ENCODE measurements at places on chromosomes 5 and 9. TPM values are rescaled to one million over a fixed set of nuclear protein-coding genes. Genes with fewer than 3 reads are reported as not detected.

The ADCY2 gene
- total RNA-seq = 31.3 TPM

The STK32A gene
- total RNA-seq = 0.99 TPM

The STPG3 gene
- not detected for total RNA-seq

The TNC gene
- 0.63 TPM for total RNA-seq

DNA sequence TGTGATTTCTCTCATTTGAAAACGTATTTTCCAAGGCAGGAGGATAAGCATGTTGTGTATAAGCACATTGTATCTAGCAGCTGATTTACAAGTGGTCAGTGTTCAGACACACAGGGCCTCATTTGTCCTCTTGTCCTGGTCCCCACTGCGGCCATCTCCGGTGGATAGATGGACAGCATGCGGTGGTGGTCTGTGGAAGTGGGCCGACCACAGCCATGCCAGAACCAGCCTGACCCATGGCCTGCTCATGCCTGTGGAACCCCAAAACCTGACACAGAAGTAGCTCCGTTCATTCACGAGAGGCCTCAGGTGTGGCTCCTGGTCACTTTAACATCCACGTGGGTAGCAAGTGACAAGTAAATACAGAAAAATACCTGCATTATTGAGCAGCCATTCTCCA is 14.6 kb downstream of the IRX2 start:
- DNase-seq = peak; percentile 11

- no peak for DNase-seq
Measured at GRCh38 chr9:76321195-76321828, 72.9 kb downstream of the RFK start.

GRCh38 chr5:53233645-53234405 is 124.3 kb upstream of the MOCS2 start:
- DNase-seq = no peak

DNA sequence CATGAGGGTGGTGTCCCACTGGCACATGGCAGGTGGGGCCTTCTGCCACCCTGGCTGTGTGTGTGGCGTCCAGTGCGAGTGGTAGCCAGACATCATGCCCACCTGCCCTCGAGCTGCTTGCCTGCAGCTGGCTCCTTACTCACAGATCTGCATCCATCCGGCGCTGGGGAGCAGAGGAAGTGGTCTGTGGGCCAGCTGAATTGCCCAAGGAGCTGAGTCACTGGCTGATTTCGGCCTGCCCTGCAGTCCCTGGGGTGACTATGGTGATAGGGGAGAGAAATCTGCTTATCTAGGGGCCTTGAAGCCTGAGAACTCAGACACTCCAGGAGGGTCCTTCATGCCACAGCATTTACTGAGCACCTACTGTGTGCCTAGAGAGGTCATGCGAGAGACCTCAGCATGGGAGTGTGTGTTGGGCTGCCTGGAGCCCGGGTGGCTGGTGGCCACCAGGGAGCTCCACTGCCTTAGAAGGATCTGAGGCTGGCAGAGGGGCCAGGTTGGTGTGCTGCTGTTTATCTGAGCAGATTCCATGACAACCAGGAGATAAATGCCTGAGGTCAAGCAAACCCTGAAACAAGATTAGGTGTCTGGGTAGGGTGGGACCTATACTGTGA is 57.1 kb downstream of the SLC22A5 start:
- DNase-seq = peak; percentile 78

- no peak for DNase-seq
Measured at GRCh38 chr5:79798893-79799590, 109.4 kb downstream of the CMYA5 start.

DNA sequence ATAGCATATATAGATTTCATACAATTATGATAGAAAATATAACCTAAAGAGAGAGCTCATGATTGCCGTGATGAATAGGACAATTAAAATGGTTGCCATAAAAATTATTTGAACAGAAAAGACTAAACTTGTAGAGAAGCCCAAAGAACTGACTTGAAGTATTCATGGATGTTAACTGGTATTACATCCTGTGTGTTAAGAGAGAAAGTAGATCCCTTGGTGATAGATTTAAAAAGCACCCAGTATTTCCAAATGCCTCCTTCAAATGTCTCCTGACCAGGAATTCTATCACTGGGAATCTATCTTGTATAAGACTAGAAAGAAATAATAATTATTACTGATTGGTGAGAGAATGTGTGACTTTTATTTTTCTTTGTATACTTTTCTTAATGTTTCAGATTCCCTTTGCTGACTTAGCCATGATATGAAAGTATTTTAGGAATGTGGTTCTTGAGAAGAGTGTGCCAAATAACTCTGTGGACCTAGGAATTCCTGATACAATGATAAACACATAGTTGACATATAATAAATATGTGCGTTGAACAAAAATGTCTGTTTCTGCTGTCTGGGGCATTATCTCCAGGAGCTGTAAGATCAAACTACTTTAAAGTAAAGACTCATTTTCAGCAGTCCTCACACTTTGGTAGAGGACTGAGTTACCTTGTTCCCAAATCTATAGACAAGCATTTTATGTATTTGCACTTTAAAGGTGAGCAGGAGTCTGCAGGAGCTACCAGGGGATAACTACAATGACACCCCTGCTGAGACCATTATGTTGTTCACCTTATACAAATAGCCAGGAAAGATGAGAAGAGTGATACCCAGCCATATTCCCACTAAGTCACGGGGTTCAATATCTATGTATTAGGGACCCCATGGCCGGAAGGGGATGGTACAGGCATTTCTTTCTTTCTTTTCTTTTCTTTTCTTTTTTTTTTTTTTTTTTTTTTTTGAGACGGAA is 211.1 kb upstream of the TLE4 start:
- peak; percentile 43 for DNase-seq

DNA sequence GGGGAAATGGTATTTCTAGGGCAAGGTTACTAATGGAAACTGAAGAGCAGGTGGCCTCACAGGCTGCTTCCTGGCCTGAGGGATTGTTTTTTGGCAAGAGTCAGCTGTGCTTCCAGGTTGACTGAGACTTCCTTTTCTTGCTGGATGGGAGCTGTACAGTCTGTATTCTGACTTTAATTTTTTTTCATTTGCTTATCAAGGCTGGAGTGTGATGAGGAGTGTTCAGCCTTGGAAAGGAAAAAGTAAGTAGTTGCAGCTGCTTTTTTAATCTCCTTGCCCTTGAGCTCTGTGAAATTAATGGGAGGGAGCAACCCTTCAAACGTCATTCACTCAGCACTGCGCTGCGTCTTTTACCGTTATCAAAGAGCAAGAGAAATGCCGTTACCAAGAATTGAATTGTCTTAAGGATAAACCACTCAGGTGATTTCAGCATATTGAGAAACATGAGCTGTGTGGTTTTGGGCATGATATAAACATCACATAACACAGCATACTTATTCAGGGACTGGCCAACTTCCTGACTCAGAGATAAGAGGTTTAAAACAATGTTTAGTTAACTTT is 47.6 kb downstream of the AQP7 start:
- no peak for DNase-seq
